ENCODE measurements at places on chromosomes 6 and 20. TPM values are rescaled to one million over a fixed set of nuclear protein-coding genes. Genes with fewer than 3 reads are reported as not detected.

WFDC10B gene
- total RNA-seq: not detected

TSPO2 gene
- total RNA-seq: not detected

HSPA1L gene
- 0.11 TPM for total RNA-seq

FBXO5 gene
- 17.5 TPM for total RNA-seq

Data from A375 (cell line).